ENCODE measurements at places on chromosomes 3 and 15.

DNA sequence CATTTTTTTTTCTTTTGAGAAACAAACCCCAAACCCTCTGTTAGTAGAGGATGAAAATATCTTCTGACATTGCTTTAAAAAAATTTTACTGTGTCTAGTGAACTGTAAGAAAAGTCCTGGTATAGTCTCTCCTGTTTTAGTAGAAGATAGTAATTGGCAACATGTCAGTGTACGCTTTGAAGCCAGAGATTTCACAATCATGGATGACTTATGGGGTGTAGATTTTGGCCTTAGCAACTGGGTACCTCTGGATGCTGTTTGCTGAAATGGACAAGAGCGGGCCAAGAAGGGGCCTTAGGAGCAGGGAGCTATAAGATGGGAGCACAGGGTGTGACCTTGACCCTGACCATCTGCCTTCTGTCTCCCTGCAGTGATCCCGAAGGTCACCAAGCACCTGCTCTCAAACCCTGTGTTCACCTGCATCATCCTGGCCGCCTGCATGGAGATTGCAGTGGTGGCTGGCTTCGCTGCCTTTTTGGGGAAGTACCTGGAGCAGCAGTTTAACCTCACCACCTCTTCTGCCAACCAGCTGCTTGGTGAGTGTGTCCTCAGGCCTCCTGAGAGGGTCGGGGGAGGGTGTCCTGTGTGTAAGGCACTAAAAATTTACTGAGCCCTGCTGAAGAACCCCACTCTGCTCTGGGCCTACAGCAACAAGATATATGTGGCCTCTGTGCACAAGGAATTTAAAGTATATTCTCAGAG, 266.7 kb downstream of the SLCO3A1 start:
- DNase-seq = no peak

DNA sequence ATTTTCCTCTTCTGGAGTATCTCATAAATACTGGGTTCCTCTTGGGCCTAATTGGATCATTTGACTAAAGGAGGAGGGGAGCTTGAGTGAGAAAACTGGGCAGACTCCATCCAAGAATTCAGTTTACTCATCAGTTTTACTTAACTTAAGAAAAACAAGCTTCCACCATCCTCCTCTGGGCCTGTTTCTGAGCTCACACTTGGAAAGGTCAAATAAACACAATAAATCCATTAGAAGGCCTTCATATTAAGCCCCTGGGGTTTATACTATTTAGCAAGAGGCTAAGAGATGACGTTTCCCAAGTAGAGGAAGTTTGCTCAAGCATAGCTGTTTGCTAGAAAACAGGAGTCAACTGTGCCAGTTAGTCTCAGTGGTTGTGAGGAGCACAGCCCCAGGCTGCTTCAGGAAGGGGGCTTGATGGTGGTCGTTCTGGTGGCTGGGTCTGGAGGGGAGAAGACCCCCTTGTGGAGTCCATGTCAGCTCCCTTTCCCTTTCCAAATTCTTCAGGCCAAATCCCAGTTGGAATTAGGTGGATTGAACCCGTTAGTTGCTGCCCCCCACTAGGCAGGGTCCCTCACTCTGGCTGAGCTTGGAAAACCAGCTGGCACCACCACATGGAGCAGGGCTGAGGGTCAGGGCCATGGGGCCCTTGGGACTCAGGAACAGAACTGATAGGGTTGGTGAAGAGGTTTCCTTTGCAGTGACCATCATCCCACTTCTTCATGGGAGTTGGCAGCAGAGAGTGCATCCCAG, 64.8 kb downstream of the SPSB4 start:
- DNase-seq = no peak

DNA sequence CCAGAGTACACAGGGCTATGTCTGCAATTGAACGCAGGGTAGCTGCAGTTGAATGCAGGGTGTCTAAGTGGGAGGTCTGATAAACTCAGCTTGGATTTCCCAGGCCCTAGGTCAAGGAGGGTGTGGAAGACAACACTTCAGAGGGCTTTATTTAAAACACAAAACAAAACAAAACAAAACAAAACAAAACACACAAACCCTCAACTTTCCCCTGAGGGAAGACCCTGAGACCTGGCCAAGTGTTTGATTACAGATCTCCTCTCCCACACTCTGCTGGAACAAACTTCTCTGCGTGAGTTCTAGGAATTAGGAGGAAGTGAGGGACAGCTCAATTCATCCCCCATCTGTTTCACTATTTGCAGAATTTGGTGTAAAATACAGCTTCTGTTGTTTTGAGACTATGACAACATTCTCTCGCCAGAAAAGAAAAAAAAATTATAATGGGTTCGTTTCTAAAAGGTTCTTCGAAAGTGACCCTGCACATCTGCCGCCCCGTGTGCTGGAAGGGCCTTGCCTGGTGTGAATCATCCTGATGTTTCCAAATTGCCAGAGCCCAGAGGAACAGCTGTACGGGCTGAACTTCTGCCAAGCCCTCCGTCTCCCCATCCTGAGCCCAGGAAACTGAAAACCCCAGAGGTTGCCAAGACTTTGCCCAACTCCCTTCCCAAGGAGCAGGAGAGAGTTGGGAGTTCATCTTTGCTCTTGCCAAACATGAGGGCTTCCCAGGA, 73.3 kb upstream of the RAD18 start:
- no peak for DNase-seq

DNA sequence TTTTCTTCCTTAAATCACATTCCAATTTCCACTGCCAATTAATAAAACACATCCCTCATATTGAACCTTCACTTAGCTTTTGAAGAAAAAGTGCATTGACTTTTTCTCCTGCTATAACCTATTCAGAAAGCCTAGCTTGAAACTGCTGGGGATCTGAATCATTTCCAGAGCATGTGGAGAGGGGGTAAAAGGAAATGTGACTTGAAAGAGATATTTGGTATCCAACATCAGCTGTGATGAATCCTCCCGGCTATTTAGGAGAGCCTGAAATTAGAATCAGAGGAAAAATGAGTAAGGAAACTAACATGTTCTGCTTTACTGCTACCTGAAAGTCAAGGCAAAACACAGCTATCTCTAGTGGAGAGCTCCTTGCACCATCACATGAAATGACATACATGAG, 2.6 kb upstream of the GNB5 start:
- DNase-seq = no peak

- no peak for DNase-seq
Measured at GRCh38 chr3:11568503-11569155, 75.1 kb downstream of the VGLL4 start.

DNA sequence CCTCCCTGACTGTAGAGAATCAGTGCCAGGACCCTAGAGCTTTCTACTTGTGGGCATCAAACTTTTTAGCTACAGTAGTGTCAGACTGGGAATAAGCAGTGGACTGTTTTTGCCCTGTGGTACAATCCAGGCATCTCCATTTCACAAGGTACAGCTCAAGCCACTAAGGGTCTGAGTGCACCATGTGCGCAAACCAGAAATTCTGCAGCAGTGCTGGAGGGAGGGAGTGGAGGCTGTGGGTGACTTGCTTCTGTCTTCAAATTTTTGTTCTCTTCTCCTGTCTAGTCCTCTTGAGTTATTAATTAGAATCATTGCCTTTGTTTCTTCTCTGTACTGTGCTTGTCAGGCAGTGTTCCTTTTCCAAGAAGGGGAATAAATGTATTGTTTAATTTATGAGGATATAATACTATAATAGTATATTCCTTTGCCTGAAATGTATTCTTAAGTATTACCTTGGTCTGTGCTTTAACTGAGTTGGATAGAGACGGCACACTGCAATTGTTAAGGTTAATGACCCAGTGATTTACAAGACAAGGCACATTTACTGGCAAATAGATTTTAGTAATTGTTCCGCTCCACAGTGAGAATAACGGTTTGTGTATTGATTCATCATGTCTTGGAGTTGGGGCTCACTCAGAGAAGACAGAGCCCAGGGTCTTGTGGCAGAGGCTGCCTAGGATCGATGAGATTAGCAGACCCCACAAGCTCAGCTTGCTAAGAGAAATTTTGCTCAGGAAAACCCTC, 390.6 kb upstream of the CFAP20DC start:
- DNase-seq = no peak
